ENCODE measurements at places on chromosomes 3 and 15.

DNA sequence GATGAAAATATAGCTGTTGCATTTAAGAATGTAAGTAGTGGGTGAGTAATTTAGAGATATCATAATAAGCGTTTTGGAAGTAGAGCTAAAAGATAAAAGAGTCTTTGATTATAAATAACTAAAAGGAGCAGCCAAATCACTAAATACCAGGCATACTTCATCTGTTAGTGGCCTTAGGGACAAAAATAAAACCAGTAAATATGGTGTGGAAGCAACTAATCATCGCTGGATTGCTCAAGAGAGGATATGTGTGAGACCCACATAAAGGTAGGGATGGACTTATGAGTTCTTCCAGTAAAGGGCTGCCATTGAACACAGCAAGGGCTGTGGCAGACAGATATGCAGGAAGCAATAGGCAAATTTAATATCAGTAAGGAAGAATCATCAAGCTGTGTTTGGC, 356.2 kb downstream of the CNTN4 start:
- no peaks in the 10 kb centered on the region for H3K27me3 ChIP-seq
- H3K4me3 ChIP-seq = no peak overlapping the region
- H3K36me3 ChIP-seq = no peaks in the 10 kb centered on the region
- DNase-seq = no peak
- no peak overlapping the region for H3K27ac ChIP-seq

DNA sequence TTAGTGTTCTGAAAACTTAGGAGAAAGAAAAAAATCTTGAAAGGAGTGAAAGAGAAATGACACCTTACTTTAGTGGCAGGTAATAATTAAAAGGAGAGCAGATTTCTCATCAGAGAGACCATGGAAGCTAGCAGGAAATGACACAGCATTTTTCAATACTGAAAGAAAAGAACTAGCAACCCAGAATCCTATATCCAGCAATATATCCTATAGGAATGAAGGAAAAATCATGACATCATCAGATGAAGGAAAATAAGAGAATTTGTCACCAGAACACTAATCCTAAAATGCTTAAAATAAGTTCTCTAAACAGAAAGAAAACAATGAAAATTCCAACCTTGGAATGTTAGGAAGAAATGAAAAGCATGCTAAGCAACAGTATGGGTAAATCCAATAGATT, 39.8 kb upstream of the MDFIC2 start:
- no peaks in the 10 kb centered on the region for H3K4me1 ChIP-seq
- no peaks in the 10 kb centered on the region for H3K27me3 ChIP-seq
- no peak overlapping the region for H3K4me3 ChIP-seq

- no peak overlapping the region for H3K4me3 ChIP-seq
- no peak overlapping the region for H3K27ac ChIP-seq
- no peaks in the 10 kb centered on the region for H3K27me3 ChIP-seq
- H3K4me1 ChIP-seq = peaks cover 6% of the 10 kb centered on the region
- H3K36me3 ChIP-seq = no peaks in the 10 kb centered on the region
Measured at GRCh38 chr3:59480486-59480995, 430.7 kb upstream of the CFAP20DC start.

DNA sequence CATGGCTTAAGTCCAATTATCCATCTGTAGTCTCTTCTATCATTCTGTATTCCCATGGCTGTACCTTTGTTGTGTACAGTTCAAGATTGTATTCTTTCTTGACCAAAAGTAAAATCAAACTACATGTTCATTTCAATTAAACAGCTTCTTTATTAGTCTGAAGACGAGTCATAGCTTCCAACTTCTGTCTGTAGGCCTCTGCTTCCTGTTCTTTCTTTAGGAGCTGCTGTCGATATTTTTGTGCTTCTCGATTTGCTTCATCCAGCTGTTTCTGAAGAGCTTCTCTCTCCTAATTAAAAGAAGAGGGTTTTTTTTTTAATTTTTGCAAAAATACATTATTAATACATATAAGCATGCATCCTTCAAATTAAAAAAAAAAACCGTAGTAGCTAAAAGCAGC, 13.0 kb upstream of the HDC start:
- peaks cover 14% of the 10 kb centered on the region for H3K36me3 ChIP-seq
- peaks cover 9% of the 10 kb centered on the region for H3K4me1 ChIP-seq
- H3K27ac ChIP-seq = no peak overlapping the region
- no peak for DNase-seq

- peak overlapping the region; percentile 86 for H3K4me3 ChIP-seq
- peaks cover 9% of the 10 kb centered on the region for H3K4me1 ChIP-seq
- peaks cover 63% of the 10 kb centered on the region for H3K27me3 ChIP-seq
- no peak for DNase-seq
- H3K27ac ChIP-seq = no peak overlapping the region
Measured at GRCh38 chr3:62373714-62374333, 474 bp upstream of the FEZF2 start.

- no peak overlapping the region for H3K27ac ChIP-seq
- peaks cover 15% of the 10 kb centered on the region for H3K4me1 ChIP-seq
- DNase-seq = no peak
- H3K4me3 ChIP-seq = no peak overlapping the region
Measured at GRCh38 chr3:191500892-191501291, 39.9 kb downstream of the PYDC2 start.
